CD4-positive, alpha-beta T cell treated with Interleukin-4 for 1 hour (primary cell): ENCODE measurements at places on chromosomes 3 and 15.
A peak's percentile ranks its signal among the peaks of the same experiment; 100 is the strongest.

GRCh38 chr3:13536432-13536831 lies 12.5 kb upstream of the FBLN2 start:
- no peak for DNase-seq

GRCh38 chr15:77851691-77852090 lies 219.0 kb upstream of the LINGO1 start:
- DNase-seq = no peak

GRCh38 chr15:40555876-40556275 lies 9.0 kb downstream of the CCDC32 start:
- no peak for DNase-seq

DNA sequence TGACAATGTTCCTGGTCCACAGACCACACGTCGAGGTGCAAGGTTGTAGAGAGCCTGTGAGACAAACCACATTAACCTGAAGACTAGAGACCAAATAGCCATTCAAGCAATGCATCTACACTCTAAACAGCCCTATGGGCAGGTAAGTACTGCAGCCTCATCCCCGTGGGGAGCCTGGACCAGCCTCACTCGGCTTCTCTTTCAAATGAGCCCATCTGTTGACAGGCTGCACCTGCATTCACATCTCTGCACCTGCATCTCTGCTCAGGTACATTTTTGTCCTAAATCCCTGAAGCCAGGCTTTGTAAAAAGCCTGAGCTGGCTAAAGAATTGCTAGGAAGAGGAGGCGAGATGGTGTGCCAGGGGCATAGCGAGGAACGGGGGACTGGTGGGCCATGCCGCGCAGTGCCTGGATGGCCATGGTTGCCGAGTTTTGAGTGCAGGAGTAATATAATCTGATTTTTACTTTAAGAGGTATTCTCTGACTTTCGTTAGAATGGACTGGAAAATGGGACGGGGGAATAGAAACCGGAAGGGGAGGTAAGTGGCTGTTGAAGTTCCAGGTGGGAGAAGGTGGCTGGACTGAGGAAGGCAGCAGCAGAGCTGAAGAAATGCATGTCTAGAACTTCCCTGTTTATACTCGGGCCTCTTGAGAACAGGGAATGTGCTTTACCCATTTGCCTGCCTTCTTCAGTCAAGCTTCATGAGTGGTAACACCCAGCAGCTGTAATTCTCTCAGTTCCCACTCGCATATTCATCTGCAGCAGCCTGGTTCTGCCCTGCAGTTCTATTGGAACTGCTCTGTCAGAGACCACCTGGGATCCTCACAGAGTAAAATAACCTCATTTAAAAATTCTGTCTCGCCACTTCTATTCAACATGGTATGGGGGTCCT lies 226.4 kb downstream of the OPA1 start:
- DNase-seq = no peak

GRCh38 chr3:195873281-195873887 lies 35.0 kb downstream of the TNK2 start:
- no peak for DNase-seq

GRCh38 chr15:63381301-63382204 lies at the start of gene CA12:
TSS of gene CA12 (minus strand) at chr15:63381846. CDS start at chr15:63381720, 126 bp downstream.
- no peak for DNase-seq

DNA sequence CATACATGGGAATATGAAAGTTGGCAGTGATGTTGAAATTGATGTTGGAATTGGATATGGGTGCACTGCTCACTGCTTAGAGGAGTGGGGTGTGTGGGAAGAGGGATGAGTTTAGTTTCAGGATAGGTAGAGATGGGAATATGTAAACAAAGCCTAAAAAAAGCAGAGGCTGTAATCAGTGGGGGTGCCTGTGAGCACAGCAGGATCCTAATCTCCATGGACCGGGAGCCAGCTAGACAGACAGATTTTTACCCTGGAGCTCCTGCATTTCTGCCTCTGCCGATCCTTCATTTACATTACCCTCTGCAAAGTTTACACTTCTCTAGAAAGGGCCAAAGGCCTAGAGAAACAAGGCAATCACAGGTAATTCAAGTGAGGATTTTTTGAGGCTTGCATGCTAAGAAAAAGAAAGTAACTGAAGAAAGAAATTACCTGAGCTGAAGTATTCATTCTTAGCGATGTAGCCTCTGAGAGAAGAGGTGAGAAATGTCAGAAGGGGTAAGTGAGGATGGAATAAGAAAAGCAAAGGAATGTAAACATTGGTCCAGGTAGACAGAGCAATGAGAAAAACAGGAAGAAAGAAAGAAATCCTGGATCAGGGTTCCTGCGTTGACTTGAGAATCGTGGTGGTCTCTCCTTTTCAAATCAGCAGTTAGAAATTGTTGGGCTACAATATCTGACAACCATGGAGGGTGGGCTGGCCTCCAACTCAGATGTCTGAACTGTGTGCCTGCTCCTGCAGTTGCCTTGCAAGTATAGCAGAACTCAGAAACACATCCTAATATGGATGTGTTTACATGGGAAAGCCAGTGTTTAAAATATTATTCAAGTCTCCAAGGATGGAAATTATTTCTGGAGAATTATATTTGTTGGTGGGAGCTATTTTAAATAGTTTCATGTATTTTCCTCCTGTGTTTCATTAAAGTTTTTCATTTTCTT lies 79.8 kb downstream of the CRTC3 start:
- no peak for DNase-seq

DNA sequence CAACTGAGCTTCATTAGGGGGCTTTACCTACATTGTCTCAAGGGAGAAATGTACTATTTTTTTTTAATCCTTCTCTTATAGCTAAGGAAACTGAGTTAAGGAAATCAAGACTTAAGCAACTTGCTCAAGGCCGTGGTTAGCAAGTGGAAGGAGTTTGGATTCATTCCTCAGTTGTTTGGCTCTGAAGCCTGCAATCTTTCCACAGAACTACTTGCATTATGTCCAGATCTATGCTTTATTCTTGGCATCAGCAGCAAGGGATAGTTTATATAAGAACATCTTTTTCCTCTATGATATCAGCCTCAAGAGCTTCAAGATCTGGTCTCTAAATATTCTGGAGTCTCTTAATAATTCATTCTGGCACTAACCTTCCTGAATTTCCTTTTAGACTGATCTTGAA lies 182.4 kb downstream of the SV2B start:
- no peak for DNase-seq

- DNase-seq = no peak
Measured at GRCh38 chr3:15385901-15386653, 41.3 kb downstream of the METTL6 start.

DNA sequence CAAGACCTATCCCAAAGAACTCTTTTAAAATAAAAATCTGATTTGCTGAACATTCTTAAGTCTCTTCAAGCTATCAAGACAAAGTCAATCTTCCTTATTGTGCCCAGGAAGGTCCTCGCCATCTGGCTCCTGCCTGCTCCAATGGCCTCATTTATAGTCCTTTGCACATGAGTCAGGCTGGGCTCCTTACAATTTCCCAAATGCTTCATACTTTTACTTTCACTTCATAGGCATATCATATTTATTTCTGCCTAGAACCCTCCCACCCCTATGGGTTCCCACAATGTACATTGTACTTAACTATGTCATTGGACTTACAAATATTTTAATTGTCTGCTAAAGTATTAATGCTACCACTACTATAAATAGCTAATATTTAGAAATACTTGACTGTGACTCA lies 9.1 kb downstream of the THRB start:
- no peak for DNase-seq

- DNase-seq = peak; percentile 11
Measured at GRCh38 chr3:38297947-38298711, 16.0 kb downstream of the SLC22A14 start.

DNA sequence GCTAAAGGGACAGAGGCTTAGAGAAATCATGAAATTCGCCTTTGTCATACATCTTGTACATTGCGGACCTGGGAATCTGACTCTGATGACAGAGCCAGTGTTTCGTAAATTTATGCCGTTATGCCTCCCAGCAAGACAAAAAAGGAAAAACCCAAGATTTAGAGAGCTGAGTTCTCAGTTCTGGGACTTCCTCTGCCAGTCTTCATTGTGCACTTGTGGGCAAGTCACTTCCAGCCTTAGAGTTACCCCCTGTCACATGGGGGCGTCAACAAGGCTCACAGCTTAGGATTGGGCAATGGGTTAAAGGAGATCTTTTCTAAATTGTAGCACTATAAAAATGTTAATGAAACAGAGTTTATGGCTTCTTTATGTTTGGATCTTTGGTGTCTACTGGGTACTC lies 41.9 kb upstream of the MITF start:
- no peak for DNase-seq

GRCh38 chr15:50493625-50494024 lies 52.8 kb downstream of the USP50 start:
- no peak for DNase-seq

DNA sequence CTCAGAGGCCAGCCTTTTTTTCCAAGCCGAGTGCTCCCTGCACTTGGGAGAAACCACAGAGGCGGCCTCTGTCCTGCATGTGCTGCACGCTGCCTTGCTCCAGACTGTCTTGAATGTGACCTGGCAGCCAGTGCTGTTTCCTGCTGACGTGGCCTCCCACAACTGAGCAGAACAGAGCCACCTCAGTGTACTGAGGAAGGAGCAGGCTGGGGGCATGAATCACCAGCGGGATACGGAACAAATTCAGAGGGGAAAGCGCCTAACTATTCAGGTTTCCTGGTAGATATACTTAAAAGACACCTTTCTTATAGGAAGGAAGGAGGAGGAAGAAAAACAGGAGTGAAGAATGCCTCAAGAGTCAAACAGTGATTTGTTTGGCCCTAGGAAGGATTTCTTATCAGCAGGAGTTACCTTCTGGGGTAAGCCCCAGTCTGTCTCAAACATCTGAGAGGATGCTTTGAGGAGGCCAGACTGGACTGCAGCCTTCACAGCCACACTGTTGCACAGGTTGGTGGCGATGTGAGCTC lies 114.0 kb downstream of the FNDC3B start:
- no peak for DNase-seq

GRCh38 chr3:175001091-175001490 lies 142.0 kb downstream of the NAALADL2 start:
- DNase-seq = no peak

GRCh38 chr15:70906842-70907241 lies 14.2 kb downstream of the LRRC49 start:
- no peak for DNase-seq

- no peak for DNase-seq
Measured at GRCh38 chr3:152899306-152899705, 64.4 kb downstream of the P2RY1 start.

DNA sequence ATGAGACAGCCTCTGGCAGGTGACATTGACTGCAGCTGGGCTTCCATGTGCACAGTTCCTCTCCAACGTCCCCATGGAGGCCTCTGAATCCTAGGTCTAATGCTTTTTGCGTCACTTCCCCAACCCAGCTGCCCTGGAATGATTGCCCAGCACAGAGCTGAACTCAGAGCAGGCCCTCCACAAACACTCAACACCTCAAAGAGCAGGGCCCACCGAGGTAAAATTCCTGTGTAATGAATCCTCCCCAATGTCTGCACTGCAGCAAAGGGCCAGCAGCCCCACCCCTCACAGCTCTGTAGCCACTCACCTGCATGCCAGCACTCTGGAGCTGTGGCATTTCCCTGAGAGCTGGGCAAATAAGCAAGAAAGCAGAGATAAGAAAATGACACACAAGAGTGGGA lies 42.6 kb upstream of the DUSP7 start:
- no peak for DNase-seq

GRCh38 chr3:38730281-38730680 lies 80.8 kb upstream of the SCN5A start:
- no peak for DNase-seq

DNA sequence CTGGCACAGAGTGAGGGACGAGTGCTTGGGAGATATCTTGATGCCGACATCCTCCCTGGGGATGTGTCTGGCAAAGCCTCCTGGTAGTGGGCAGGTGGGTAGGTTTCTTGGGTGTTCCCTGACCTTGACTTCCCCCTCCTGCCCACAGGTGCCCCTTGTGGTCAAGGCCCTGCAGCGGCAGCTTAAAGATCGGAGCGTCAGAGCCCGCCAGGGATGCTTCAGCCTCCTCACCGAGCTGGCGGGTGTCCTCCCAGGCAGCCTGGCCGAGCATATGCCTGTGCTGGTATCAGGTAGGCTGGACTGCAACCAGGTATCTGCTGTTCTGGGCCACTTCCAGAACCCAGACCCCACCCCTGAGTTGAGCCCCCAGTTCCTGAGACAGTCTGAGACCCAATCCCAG lies 19.2 kb downstream of the CAND2 start:
- DNase-seq = no peak
